ENCODE measurements at places on chromosomes 1 and 21.

DNA sequence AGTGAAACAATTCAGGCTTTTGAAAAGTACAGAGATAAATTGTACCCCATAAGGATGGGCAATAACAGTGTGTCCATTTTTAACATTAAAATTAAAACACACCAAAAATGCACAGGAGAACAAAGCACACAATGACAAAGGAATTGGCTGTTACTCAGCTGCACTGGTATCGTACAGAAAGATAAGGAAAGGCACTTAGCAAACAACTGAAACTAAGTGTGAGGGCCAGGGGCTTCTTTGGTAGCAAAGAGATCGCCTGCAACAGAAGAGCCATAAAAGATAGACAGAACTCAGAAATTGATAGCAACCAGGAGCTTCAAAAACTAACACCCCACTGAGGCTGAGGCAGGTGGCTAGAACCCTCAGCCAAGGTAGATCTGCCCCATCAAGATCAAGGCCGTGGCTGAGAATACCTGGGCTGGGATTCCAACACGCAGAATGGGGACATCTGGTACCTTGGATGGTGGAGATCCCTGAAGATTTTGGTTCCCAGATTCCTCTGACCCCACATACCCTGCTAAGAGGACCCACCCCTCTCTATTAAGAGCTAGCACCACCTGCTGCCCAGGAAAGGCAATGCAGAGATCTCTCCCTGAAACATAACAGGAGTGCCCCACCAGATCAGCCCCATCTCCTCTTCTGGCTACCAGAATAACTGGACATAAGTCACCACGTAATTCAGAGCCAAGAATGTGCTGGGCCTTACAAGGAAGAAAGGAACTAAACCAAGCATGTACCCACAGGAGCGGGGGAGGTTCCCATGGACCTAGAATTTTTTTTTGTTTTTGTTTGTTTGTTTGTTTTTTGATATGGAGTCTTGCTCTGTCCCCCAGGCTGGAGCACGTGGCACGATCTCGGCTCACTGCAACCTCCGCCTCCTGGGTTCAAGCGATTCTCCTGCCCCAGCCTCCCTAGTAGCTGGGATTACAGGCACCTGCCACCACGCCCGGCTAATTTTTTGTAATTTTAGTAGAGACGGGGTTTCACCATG is 16.2 kb downstream of the PLEKHO1 start:
- DNase-seq: no peak

GRCh38 chr21:45574081-45574501 is 31.9 kb upstream of the SLC19A1 start:
- no peak for DNase-seq

DNA sequence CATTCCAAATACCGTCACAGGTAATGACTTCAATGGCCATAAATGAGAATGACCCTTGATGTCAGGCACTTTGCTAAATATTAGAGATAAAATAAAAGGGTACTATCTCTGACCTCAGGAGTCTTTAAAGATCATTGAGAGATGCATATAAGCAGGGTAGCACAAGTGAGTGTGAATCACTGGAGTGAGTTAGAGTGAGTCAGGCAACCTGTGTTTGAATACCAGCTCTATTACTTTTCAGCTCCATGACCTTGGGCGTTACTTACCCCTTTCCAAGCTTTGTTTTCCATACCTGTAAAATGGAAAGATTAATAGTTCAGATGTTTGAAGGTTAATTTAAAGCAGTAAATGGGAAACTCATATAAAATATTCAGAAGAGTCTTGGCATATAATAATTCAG is 1058.0 kb upstream of the ADGRL4 start:
- no peak for DNase-seq

- DNase-seq: no peak
Observed at GRCh38 chr1:119254067-119254720, 113.7 kb upstream of the WARS2 start.

- no peak for DNase-seq
Observed at GRCh38 chr1:151618470-151618869, 6.6 kb downstream of the SNX27 start.

All from stimulated activated CD4-positive, alpha-beta T cell treated with anti-CD3 and anti-CD28 coated beads, TNF-alpha, amount 100 ng/mL, for 48 hours (primary cell).